Fibroblast of skin of back (primary cell): ENCODE measurements at places on chromosomes 3 and 15.

DNA sequence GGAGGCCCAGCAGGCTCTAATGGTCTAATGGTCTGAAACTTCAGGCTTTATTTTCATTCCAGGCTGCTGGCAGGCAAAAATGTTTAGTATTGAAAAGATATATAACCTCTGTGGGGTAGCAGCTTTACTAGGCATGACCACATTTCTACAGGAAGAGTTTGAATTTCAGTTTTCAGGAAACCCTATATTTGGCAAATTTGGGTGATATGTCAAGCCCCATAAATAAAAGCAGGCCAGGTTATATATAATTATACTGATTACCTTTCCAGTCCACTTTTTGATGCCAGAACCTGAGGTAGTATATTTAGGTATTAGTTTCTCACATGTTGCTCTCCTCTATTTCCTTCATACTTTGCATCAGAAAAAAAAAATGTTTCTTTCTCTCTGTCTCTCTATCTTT lies 37.2 kb upstream of the PHLDB2 start:
- no peak for DNase-seq

- DNase-seq: peak; percentile 69
These were observed 51.2 kb upstream of the MINAR1 start for GRCh38 chr15:79380755-79381497.

- DNase-seq: no peak
These were observed 239.7 kb upstream of the BHLHE40 start for GRCh38 chr3:4739289-4740236.

GRCh38 chr3:184143327-184143726 lies 8.2 kb downstream of the EIF2B5 start:
- no peak for DNase-seq

GRCh38 chr3:150902988-150903387 lies 2.3 kb downstream of the MINDY4B start:
- DNase-seq: no peak

GRCh38 chr15:42050484-42051255 lies 29.8 kb upstream of the PLA2G4E start:
- DNase-seq: no peak

DNA sequence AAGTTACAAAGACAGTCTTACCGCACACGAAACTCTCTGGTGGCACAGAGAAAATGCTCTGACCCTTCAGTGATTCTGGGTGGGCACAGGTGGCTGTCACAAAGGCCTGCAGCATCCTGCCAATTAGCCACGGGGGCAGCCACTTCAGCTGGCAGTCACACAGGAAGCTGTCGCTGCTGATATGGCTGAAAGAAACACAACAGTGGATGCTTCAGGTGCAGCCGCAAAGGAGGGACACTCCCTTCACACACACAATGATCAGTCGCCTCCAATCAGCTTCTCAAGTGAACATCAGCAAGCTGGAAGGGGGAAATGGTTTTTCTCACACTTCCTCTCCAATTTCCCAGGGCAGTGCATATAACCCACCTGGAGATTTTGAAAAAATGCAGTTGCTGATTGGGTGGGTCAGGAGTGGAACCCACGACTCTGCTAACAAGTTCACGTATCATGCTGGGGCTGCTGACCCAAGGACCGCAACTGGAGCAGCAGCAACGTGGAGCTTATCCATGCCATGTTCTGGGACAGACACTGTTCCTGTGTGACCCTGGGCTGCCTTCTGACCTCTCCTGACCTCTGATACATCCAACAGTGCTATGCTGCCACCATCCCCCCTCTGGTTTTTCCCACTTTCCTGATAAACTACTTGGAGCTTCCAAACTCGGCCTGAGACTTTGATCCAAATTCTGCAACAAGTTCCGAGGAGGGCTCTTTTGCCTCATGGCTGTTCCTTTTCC lies 106.6 kb downstream of the LRIG1 start:
- DNase-seq: no peak

DNA sequence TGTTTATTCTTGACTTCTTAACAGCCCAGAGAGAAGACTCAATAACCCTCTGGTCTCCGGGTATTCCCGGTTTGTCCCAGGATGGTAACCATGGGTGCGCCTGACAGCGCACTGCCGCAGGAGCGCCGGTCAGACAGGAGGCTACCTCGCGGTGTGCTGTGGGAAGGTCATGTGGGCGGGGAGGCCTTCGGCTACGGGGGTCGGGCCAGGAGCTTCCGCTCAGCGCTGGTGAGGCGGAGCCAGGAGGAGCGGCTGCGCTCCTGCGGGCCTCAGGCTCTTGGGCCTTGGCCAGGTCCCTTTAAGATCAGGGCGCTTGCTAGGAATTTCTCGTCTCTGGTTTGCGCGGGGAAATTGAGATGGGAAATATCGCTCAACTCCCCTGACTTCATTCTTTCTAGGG lies 182.3 kb upstream of the NDN start:
- DNase-seq: no peak

GRCh38 chr3:23746441-23746840 lies 59.3 kb upstream of the UBE2E1 start:
- DNase-seq: no peak

DNA sequence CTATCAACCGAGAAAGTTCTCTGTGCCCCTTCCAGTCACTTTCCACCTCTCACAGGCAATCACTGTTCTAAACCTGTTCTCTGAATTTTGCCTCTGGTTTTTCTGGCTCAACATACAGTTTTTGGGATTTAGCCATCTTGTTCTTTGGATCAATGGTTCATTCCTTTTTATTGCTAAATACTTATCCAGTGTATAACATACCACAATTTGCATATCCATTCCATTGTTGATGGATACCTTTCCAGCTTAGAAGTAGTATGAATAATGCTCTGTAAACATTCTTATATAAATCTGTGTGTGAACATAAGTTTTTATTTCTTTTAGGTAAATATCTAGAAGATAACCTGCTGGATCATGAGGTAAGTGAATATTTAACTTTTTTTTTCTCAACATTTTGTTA lies 87.8 kb upstream of the FNDC3B start:
- no peak for DNase-seq

- no peak for DNase-seq
These were observed 173.3 kb upstream of the ICE2 start for GRCh38 chr15:60652245-60652644.

DNA sequence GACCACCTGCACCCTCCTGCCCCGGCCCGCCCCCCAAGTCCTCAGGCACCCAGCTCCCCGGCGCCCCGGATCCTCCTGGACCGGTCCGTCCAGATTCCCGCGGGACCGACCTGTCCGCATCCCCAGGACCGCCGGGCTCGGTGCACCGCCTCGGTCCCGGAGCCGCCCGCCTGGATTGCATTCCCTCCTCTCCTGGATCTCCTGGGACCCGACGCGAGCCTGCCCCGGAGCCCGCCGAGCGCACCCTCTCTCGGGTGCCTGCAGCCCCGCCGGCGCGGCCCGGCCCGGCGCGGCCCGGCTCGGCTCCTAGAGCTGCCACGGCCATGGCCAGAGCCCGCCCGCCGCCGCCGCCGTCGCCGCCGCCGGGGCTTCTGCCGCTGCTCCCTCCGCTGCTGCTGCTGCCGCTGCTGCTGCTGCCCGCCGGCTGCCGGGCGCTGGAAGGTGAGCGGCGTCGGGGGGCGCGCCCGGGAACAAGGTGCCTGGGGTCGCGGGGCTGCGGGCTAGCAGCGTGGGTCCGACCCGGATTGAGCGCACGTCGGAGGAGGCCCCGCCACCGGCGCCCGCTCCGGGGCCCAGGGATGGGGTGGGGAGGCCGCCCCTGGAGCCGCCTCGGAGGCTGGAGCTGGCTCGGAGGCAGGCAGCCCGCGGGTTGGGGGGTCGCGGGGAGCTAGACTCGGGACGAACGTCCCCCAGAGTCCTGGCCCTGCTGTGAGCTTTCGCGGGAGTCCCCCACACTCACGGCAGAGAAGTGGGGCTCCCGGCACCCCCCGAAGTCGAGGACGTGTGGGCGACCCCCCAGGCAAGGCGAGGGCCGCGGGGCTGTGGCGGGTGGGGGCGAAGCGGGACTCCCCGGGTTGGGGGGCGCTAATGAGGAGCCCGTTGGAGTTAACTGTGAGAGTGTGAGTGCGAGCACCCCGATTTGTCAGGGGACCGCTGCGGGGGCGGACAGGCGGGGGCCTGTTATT lies 610 bp downstream of the EPHB3 start:
- DNase-seq: peak; percentile 20

GRCh38 chr3:54176106-54176505 lies 53.8 kb downstream of the CACNA2D3 start:
- DNase-seq: peak; percentile 6

DNA sequence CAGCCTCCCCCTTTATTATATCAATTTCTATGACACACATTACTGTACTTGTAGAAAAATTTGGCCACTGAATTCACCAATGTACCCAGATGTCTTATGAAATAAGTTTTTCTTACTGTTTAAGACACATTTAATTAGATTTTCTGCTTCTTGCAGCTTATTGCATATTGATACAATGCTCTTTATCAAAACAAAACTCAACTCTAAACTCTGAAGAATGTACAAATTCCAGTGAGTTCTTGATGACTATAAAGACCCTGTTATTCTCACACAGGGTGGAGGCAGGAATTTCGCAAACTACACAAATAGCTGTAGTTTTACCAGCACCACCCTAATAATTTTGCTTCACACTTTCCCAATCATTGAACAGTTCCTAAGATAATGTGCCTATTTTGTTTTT lies 22.0 kb downstream of the CMTM6 start:
- peak; percentile 17 for DNase-seq

DNA sequence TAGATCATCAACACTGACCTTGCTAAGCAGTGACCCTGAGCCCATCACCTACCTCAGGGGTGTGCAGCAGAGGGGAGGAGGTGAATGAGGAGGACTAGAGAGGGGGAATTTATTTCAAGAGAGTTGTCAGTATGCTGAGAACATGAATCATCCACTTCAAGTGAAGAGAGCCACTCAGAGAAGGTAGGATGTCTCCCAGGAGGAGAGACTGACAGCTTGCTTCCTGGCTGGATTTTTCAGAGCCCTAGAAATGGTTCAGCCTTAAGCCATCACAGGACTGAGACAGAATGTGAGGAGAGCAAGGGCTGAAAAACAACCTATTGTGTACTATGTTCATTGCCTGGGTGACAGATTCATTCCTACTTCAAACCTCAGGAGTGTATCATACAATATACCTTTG lies 34.8 kb downstream of the CCNL1 start:
- DNase-seq: no peak

- no peak for DNase-seq
These were observed 28.0 kb downstream of the WDR76 start for GRCh38 chr15:43854801-43855200.

- DNase-seq: peak; percentile 74
These were observed 215.6 kb upstream of the CD96 start for GRCh38 chr3:111326144-111326995.

GRCh38 chr15:66241087-66241907 lies 12.3 kb downstream of the MEGF11 start:
- no peak for DNase-seq

- no peak for DNase-seq
These were observed 145.2 kb upstream of the NUDT16 start for GRCh38 chr3:131236421-131236820.

DNA sequence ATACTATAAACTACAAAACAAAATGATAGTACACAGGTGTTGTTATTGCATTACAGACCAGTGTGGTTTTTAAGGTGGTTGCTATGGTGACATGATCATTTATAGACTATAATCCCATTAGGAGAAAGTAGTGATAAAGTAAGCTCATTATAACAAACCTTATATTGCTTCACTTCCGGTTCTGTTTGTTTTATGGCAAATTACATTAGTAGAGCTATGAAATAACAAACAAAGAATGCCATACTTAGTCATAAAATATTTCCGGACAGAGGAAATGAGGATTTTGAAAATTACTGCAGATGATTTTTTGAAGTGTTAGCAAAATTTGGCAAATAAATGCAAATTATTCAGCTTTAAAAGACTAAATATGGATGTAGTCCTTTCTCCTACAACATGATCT lies 640.4 kb upstream of the ARPP21 start:
- DNase-seq: peak; percentile 1

GRCh38 chr15:72751751-72752455 lies 31.7 kb downstream of the ADPGK start:
- DNase-seq: no peak
